ENCODE measurements at places on chromosomes 3 and 15.

GRCh38 chr3:98171071-98171470 is 4.6 kb downstream of the OR5H15 start:
- DNase-seq: no peak

- DNase-seq: no peak
Observed at GRCh38 chr3:8681349-8681748, 36.8 kb upstream of the SSUH2 start.

DNA sequence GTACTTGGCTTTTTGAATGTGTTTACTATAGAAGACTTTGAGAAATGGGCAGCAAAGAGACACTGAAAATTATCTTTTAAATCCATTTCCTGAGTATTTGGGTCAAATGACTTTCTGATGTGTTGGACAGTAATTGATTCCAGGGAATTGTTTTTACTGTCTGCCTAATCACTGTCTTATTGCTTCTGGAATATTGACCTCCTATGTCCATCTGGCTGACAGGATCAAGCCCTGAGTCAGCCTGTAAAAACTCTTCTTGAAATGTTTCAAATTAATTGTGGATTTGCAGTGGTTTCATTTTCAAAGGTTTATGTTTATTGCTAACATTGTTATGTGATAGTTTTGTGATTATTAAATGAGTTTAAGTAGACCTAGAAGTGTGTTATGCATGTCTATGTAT is 50.6 kb upstream of the MLF1 start:
- DNase-seq: no peak

DNA sequence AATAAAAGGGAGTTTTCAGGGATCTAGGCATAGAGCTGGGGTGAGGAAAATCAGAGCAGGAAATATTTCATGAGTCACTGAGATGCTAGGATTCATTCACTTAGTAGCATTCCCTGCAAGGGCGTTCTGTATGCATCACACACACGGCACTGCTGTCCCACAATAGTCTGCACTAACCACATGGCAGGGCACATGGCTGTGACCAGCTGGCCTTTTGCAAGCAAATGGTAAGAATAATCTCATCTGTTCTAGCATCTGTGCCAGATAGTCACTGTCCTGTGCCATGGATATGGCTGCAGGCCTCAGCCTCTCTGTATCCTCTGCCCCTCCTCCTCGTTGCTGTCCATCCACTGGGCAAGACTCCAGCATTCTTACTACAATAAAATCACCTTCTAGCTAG is 37.8 kb downstream of the BOC start:
- DNase-seq: no peak

DNA sequence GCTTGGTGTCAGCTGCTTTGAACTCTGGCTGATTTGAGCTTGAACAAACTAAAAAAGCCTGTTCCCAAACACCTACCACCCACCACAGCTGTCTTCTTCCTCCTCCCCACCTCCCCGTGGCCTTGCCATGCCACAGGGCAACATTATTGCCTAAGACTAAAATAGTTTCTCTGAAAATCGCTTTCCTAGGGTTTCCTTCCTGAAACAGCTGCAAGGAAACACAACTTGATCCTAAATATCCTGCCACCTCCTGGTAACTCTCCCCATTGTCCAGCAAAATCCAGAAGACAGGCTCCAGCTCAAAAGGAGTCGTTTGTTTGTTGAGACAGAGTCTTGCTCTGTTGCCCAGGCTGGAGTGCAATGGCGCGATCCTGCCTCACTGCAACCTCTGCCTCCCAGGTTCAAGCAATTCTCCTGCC is 193.9 kb upstream of the TPM1 start:
- DNase-seq: no peak

- DNase-seq: no peak
Observed at GRCh38 chr15:64621056-64621455, 154.3 kb downstream of the RBPMS2 start.

DNA sequence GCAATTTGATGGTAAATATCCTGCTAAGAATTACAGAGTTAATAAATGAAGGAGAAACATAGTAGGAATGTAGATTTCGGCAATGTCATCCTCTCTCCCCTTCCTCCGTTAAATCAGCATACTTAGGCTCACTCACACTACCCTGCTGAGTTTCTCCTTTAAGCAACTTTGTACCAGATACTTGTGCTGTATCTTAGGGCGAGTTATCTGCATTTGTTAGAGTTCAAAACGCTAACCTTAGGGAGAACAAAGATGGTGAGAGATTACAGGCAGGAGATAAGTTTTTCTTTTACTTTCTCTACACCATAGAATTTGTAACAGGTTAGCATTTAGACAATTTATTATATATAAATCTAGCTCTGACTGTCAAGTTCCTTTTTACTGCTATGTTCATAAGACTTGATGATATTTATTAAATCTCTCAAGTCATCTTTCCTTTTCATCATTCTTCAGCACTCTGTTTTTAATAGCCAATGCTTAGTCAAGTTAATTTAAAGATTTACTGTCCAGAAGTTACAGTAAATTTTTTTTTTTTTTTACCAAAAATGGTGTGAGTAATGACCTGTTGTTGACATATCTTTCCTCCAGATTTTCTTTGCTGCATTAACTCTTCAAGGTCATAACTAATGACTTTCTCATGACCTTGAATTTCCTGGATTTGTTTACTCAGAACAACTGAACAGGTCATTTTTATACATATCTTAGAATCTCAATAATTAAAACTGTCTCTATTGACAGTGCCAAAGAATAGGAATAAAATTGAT is 22.2 kb downstream of the SUCNR1 start:
- no peak for DNase-seq

DNA sequence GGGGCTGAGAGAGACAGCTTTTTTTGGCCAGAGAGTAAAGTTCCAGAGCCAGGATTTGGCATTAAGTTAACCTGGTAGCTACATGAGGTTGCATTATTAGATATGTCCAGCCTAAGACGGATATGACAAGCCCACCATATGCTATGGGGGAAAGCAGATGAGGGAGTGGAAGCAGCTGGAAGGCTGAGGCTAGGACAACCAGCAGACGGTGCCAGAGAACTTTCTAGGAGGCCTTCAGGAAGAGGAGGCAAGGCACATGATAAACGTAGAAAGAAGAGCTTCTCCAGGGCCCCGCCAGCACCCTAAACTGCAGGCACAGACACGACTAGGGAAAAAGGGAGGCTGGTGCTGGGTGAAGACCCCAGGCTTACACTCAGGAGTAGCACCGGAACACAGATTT is 87.0 kb downstream of the CTNNB1 start:
- no peak for DNase-seq

DNA sequence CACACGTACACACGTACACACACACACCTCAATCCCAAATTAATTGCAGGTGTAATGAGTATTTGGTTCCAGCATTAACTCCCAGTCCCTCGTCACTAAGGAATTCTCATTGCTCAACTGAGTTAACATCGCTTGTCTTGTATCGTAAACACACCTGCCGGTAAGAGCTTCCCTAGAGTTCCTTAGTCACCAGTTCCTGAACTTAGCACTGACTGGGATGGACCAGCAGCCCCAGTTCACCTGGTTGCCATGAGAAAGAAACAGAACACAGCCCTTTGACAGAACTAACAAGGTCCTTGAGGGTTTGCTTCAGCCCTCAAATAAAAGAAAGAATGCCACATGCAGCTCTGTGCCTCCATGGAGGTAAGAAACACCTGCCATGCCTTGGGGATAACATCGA is 66.3 kb upstream of the SLCO3A1 start:
- peak; percentile 65 for DNase-seq

DNA sequence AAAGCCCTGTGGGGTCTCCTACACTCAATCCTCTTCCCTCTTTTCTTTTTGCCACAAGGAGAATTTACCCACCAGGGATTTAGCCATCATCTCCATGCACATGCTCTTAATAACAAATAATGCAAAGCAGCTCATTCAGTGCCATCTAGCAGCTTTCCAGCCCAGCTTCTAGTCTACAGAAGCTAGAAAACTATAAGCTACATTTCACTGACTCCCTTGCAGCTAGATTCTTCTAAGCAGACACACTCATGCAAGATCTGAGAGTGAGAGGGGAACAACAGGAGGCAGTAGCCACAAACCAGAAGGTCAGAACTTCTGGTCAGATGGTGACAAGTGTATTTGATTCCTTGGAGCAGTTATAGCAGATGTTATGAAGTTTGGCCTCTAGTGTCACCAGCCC is 25.5 kb downstream of the OSBPL10 start:
- no peak for DNase-seq

- DNase-seq: no peak
Observed at GRCh38 chr3:53217175-53217574, 38.6 kb downstream of the TKT start.

DNA sequence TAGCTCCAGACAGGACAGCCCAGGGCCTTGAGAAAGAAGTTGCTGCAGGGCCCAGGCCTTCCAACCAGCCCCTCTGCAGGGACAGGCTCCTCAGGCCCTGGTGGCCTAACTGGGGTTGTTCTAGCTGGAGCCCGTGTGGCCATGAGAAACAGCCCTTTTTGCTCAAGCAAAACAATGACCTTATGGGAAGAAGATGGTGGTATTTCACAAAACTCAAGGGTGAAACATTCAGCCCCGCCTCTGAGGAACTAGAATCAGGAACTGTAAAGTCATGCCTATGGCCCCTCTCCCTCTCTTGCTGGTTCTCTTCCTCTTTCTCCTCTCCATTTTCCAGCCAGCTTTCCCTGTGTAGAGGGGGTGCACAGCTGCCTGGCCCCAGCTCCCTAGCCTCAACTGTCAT is 273.3 kb downstream of the RPLP1 start:
- DNase-seq: no peak

- no peak for DNase-seq
Observed at GRCh38 chr15:58967479-58967878, 20.0 kb upstream of the RNF111 start.

GRCh38 chr3:57046101-57046765 is 14.2 kb upstream of the SPATA12 start:
- no peak for DNase-seq

- DNase-seq: no peak
Observed at GRCh38 chr15:62187910-62188309, 22.8 kb upstream of the C2CD4B start.

DNA sequence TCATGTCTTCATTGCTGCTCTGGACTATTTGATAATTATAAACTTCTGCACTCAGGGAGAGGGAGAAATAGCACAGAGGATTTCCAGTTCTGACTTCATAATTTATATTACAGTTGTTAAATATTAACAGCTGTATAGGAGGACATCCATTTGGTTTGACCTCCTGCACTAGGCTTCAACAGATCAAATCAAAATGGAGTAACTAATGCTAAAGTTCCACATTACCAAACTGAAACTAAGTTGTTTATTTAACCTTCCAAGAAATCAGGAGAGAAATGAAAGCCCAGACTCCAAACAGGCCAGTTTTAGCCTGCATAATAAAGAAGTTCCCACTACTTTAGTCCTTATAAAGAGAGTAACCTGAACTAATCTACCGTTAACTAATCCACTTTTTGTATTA is 4.6 kb downstream of the PLSCR2 start:
- no peak for DNase-seq

GRCh38 chr15:88707771-88708654 is 69.2 kb downstream of the ISG20 start:
- DNase-seq: no peak

GRCh38 chr15:31148297-31149087 is 47.0 kb upstream of the TRPM1 start:
- peak; percentile 46 for DNase-seq

DNA sequence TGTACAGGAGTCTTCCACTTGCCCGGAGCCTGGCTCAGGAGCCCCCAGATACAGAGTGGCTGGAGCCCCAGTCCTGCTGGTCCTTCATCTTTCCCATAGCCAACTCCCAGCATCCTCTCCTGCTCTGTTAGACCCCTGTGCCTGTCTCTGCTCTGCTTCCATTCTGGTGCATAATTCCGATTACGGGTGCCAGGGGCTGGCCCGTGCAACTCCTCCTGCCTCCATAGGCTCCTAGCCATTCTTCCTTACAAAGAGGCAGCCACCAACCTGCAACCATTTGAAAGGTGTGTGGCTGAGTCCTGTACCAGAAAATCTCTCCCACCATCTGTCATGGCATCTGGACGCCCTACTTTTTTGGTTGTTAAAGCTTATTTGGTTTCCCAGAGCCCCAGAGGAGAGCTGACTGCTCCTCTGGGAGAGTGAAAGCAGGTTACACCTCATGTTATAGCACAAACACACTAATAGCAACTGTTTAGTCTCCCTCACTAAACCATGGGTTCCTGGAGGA is 5.2 kb upstream of the RAD18 start:
- DNase-seq: no peak

- DNase-seq: no peak
Observed at GRCh38 chr3:101998256-101998926, 149.1 kb downstream of the NFKBIZ start.

DNA sequence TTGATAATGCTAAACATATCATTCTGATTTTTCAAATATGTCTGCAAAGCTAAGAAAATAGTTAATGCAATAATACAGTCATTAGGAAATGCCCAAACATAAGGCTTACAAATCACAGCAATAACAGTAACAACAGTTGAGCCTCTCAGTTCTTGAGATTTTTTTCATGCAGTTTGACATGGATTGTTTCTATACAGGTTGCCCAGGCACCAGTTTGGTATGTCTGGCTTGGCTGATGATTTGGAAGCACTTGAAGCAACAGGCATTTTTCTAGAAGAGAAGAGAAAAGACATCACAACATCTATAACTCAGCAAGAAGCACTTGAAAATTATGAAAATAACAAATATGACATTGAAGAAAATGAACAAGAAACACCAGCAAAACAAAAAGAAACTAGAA is 78.7 kb upstream of the COL6A5 start:
- DNase-seq: no peak

GRCh38 chr15:66788024-66788423 is 86.0 kb downstream of the SMAD6 start:
- DNase-seq: no peak
